ENCODE measurements at places on chromosomes 7 and 10. TPM values are rescaled to one million over a fixed set of nuclear protein-coding genes. Genes with fewer than 3 reads are reported as not detected.

GRCh38 chr10:55734112-55734511 is 626.9 kb downstream of the ZWINT start:
- H3K27me3 ChIP-seq, result no peaks in the 10 kb centered on the region
- no peaks in the 10 kb centered on the region for H3K36me3 ChIP-seq
- DNase-seq, result no peak

SEMA3A gene
- 0.08 TPM for polyA plus RNA-seq

- H3K27me3 ChIP-seq, result no peaks in the 10 kb centered on the region
- no peaks in the 10 kb centered on the region for H3K36me3 ChIP-seq
- no peak overlapping the region for H3K27ac ChIP-seq
- H3K4me3 ChIP-seq, result no peak overlapping the region
These were observed 38.4 kb downstream of the PLPP4 start for GRCh38 chr10:120495226-120496009.

ATOH7 gene
- polyA plus RNA-seq, result not detected

GRCh38 chr10:111077785-111078504 is 1.1 kb downstream of the ADRA2A start:
- H3K4me1 ChIP-seq, result no peaks in the 10 kb centered on the region
- H3K36me3 ChIP-seq, result no peaks in the 10 kb centered on the region
- H3K27me3 ChIP-seq, result no peaks in the 10 kb centered on the region
- no peak overlapping the region for H3K27ac ChIP-seq

GRCh38 chr7:27994639-27995038 is 186.0 kb downstream of the JAZF1 start:
- H3K4me3 ChIP-seq, result no peak overlapping the region
- no peak overlapping the region for H3K27ac ChIP-seq
- H3K36me3 ChIP-seq, result no peaks in the 10 kb centered on the region
- peaks cover 4% of the 10 kb centered on the region for H3K4me1 ChIP-seq

- H3K4me3 ChIP-seq, result no peak overlapping the region
- H3K36me3 ChIP-seq, result no peaks in the 10 kb centered on the region
- no peak overlapping the region for H3K27ac ChIP-seq
- H3K4me1 ChIP-seq, result no peaks in the 10 kb centered on the region
These were observed 882 bp upstream of the GAL3ST4 start for GRCh38 chr7:100169147-100169850.

DNA sequence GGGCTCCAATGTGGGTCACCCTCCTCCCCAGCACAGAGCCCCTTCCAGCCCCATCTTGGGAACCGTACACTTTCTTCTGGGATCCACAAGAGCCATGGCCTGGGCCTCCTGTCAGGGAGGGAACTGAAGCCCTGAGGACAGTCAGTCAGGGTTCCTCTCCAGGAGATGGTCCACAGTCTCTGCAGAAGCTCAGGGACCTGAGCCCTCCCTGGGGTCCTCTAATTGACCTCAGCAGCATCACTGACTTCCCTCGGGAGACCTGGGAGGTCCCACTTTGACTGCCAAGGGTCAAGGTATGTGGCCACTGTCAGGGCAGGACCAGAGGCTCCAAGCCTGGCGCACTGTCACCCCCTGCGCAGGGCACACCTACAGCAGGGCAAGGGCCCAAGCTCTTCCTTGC is 32.3 kb downstream of the NOD1 start:
- no peak for DNase-seq
- no peak overlapping the region for H3K4me3 ChIP-seq
- H3K36me3 ChIP-seq, result peaks cover 3% of the 10 kb centered on the region
- H3K27ac ChIP-seq, result no peak overlapping the region
- H3K27me3 ChIP-seq, result no peaks in the 10 kb centered on the region

NXPH1 gene
- polyA plus RNA-seq, result not detected

- H3K27me3 ChIP-seq, result no peaks in the 10 kb centered on the region
- no peaks in the 10 kb centered on the region for H3K4me1 ChIP-seq
These were observed 30.9 kb downstream of the CRCP start for GRCh38 chr7:66145400-66146104.

TMEM236 gene
- 0.08 TPM for polyA plus RNA-seq

DNA sequence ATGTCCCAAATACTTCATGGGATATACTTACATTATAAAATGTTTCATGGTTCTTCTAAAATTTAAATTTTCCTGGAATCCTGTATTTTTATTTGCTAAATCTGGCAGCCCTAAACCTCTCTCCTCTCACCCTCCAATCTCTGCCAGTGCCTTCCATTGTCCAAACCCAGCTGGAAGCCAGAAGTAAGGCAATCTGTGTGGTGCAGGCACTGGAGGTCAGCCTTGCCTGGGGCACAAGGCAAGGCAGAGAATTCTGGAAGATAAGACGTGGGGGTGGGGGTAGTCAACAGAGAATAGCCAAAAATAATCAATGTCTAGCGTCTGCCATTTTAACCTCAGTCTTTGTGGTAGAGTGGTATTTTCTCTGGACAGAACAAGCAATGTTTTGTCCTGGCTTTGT is 381.7 kb downstream of the GPAM start:
- H3K27ac ChIP-seq, result no peak overlapping the region
- no peaks in the 10 kb centered on the region for H3K27me3 ChIP-seq
- no peaks in the 10 kb centered on the region for H3K4me1 ChIP-seq
- no peak for DNase-seq
- H3K36me3 ChIP-seq, result no peaks in the 10 kb centered on the region

DNA sequence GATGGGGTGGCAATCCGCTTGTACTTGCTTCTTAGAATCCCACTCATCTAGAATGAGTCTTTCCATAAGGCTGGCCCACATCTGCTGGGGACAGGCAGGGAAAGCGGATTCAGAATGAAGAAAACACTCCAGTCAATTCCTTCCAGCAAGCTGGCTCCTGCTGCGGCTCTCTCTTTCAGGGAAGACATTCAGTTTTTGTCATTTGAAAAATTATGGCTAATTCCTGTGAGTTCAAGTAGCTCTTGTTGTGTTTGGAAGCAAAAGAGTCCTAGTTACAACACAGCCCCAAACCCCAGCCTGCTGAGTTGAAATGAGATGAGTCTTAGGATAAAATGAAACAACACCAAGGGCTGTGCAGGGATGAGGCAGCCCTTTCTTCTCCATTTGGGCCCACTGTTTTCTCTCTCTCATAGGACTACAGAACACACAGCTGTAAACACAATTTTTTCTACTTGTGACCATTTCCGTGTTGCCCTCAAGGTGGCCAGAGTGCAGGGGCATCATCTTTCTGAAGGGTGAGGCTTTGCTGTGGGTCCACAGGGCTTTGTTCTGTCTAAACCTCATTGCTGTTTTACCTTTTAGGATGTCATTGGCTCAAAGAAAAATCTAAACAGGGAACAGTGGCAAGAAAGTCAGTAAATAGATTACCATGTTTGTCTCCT is 90.8 kb upstream of the EEPD1 start:
- H3K27me3 ChIP-seq, result no peaks in the 10 kb centered on the region
- H3K27ac ChIP-seq, result no peak overlapping the region
- DNase-seq, result no peak
- H3K4me3 ChIP-seq, result no peak overlapping the region
- no peaks in the 10 kb centered on the region for H3K36me3 ChIP-seq

- H3K36me3 ChIP-seq, result peaks cover 2% of the 10 kb centered on the region
- no peak for DNase-seq
- H3K27ac ChIP-seq, result no peak overlapping the region
- H3K4me3 ChIP-seq, result no peak overlapping the region
- no peaks in the 10 kb centered on the region for H3K27me3 ChIP-seq
These were observed 94.1 kb downstream of the COL13A1 start for GRCh38 chr10:69895759-69896158.

DNA sequence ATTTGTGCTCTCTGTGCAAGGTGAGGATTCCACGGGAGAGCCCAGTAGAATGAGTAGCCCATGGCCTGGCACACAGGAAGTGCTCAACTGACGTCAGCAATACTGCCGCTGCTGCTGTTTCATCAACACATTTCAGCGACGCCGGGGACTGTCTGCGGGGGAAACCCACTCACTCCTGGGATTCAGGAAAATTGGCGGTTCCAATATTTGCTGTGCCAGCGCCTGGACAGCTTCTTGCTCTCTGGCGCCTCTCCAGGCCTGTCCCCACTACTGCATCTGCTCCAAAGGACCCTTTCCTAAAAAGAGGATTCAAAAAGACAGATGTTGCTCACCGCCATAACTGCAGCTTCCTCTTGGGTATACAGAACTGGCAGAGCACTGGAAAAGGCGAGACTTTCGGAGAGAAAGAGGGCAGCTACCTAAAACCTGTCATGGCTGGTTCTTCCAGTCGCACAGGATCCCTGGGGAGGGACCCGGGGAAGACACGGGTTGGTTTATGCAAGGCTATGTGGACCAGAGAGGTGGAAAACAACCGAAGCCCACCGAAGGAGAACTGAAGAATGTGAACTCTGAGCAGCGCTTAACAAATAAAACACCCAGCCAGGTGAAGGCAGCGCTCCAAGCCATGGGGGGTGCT is 39.7 kb upstream of the ENO4 start:
- H3K4me3 ChIP-seq, result no peak overlapping the region
- H3K4me1 ChIP-seq, result no peaks in the 10 kb centered on the region
- no peak for DNase-seq
- H3K27ac ChIP-seq, result no peak overlapping the region
- H3K27me3 ChIP-seq, result no peaks in the 10 kb centered on the region

- H3K27me3 ChIP-seq, result no peaks in the 10 kb centered on the region
- no peak overlapping the region for H3K27ac ChIP-seq
- H3K36me3 ChIP-seq, result no peaks in the 10 kb centered on the region
- H3K4me1 ChIP-seq, result no peaks in the 10 kb centered on the region
These were observed 41.9 kb upstream of the PSMG3 start for GRCh38 chr7:1611708-1612241.

- H3K36me3 ChIP-seq, result no peaks in the 10 kb centered on the region
- H3K27me3 ChIP-seq, result no peaks in the 10 kb centered on the region
- DNase-seq, result peak; percentile 40
- no peaks in the 10 kb centered on the region for H3K4me1 ChIP-seq
These were observed 6.8 kb upstream of the LAT2 start for GRCh38 chr7:74202841-74203556.

IFIT2 gene
- polyA plus RNA-seq, result 10.8 TPM

DNA sequence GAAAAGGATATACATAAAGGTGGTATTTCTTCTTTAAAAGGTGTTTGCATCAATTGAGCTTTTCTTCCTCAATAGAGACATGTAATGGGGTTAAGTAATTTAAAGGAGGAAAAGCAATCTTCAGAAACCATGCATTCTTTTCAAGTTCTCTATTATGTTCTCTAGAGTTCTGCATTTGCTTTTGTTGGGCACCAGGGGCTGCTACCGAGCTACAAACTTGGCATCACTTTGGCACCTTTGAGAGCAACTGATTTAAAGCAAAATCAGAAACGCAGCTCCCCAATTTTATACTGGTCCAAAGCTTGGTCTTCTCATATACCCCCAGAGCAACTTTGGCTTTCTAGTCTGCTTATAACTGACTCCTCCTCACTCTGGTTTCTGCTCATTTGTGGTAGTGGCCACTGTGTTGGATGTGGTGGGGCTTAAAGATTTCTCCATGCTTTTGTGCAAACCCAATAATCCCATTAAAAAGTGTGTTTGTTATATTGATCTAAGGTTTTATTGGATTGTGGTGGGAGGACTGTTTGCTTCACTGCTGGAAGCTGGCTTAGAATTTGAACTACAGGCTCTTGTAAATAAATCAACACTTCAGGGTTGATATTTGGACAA is 712.1 kb downstream of the PHTF2 start:
- no peak overlapping the region for H3K4me3 ChIP-seq
- peaks cover 1% of the 10 kb centered on the region for H3K4me1 ChIP-seq
- DNase-seq, result no peak
- no peaks in the 10 kb centered on the region for H3K27me3 ChIP-seq
- H3K27ac ChIP-seq, result no peak overlapping the region

- no peak for DNase-seq
- no peak overlapping the region for H3K4me3 ChIP-seq
- H3K36me3 ChIP-seq, result no peaks in the 10 kb centered on the region
- H3K4me1 ChIP-seq, result peaks cover 5% of the 10 kb centered on the region
- H3K27ac ChIP-seq, result no peak overlapping the region
These were observed 29.4 kb downstream of the PRKG1 start for GRCh38 chr10:51103554-51104217.

EPHA1 gene
- polyA plus RNA-seq, result 1.9 TPM

GIMAP2 gene
- polyA plus RNA-seq, result 2.2 TPM

GRCh38 chr7:158849768-158850544 is 6.4 kb upstream of the DYNC2I1 start:
- H3K4me3 ChIP-seq, result no peak overlapping the region
- H3K36me3 ChIP-seq, result no peaks in the 10 kb centered on the region
- H3K27ac ChIP-seq, result no peak overlapping the region
- DNase-seq, result no peak

MYL10 gene
- not detected for polyA plus RNA-seq
